ENCODE measurements at places on chromosomes 6 and 20.

DNA sequence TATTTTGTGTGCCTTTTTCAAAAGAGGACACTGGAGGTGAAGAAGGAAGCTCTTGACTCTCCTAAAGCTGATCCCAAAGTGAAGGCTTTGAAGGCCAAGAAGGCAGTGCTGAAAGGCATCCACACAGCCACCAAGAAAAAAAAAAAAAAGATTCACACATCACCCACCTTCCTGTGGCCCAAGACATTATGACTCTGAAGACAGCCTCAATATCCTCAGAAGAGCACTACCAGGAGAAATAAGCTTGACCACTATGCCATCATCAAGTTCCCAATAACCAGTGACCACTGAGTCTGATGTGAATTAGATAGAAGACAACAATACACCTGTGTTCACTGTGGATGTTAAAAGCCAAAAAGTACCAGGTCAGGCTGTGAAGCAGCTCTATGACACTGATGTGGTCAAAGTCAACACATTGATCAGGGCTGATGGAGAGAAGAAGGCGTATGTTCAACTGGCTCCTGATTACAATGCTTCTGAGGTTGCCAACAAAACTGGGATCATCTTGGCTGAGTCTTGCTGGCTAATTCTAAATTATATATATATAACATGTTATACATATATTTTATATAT, 59.4 kb downstream of the PLCG1 start:
- no peak for DNase-seq

- DNase-seq = no peak
These were observed 32.2 kb downstream of the CARMIL1 start for GRCh38 chr6:25311331-25311840.

GRCh38 chr6:154276810-154277628, 79.6 kb downstream of the IPCEF1 start:
- no peak for DNase-seq

GRCh38 chr6:1589208-1589607, 20.5 kb upstream of the FOXC1 start:
- no peak for DNase-seq

DNA sequence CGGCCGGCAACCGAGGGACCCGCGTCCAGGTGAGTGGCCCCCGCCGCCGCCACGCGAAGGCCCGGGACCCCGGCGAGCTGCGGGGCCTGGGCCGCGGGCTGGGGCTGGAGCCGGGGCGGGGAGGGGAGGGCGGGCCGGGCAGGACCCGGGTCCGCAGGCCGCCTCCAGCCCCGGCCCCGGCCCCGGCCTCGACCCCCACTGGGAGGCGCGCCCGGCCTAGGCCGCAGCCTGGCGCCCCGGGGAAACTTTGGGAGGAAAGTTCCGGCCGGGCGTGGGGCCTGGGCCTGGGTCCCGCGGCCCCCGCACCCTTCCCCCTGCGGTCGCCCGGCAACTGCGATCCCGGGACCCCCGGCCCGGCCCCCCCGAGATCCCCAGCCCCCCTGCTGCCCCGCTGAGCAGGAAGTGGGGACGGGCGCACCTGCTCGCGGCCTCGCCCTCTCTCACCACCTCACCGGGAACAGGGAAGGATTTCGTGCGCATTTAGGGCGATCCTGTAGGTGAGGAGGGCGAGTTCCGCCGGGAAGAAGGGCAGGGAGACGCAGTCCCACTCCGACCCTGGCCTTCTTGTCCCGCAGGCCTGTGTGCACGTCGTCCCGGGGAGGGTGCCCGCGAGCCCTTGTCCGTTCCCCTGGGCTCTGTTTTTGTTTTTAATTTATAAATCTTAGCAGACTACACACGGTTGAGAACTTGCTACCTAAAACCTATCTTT, 402 bp downstream of the OSBPL2 start:
- DNase-seq = no peak

- no peak for DNase-seq
These were observed 43.7 kb downstream of the CBLN4 start for GRCh38 chr20:55961376-55962330.

GRCh38 chr20:25313593-25313992, 65.7 kb downstream of the PYGB start:
- no peak for DNase-seq

- DNase-seq = no peak
These were observed 4.8 kb upstream of the DDX43 start for GRCh38 chr6:73389854-73390253.

DNA sequence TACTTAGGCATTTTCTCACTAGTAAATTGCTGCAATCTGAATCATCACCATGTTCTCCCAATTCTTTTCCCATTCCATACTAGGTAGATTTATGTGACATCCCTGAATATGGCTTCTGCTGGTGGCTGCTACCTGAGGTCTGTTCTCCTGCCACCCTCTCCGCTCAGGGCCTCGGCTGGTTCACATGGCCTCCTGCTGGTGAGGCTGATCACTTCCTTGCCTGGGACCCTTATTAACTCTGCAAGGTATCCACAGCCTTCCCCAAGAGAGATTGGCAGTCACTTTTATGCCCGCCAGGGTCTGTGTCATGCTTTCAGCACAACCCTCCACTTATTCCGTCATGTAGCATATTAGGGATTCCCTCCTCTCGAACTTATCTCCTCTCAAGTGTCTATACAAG, 424.5 kb upstream of the FLRT3 start:
- DNase-seq = no peak

- no peak for DNase-seq
These were observed 30.5 kb downstream of the RPRD1B start for GRCh38 chr20:38063911-38064530.

- no peak for DNase-seq
These were observed 23.4 kb downstream of the GCM1 start for GRCh38 chr6:53125276-53125675.

DNA sequence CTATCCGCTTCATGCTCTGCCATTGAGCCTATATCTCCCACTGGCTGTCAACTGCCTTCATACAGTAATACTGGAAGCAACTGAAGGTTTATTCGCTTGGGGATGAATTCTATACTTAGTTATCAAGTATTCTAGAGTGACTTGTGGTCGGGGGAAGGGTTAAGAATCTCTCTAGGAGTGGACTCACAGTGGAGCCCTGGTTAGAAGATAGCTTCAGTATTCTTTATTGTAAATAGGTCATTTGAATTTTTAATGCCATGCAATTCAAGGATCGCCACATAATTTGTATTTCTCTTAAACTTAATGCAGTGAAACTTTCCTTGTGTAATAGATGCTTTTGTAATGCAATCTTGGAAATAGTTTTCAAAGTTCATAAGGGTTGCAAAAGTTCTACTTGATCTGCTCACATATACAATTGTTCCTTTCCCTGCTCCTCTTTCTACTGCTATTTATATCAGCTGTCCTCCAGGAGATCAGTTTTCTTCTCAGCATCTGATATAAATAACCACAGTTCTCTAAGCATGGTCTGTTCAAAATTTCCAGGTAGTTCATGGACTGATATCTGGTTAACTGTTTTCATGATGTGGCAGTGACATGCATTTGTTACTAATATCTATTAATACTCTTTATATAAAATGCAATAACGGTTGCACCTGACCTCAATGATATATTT, 120.3 kb downstream of the KCNQ5 start:
- DNase-seq = no peak

GRCh38 chr6:2257363-2257762, 12.0 kb upstream of the GMDS start:
- no peak for DNase-seq

- DNase-seq = no peak
These were observed 124.1 kb upstream of the RPS6KA2 start for GRCh38 chr6:166751051-166751595.

DNA sequence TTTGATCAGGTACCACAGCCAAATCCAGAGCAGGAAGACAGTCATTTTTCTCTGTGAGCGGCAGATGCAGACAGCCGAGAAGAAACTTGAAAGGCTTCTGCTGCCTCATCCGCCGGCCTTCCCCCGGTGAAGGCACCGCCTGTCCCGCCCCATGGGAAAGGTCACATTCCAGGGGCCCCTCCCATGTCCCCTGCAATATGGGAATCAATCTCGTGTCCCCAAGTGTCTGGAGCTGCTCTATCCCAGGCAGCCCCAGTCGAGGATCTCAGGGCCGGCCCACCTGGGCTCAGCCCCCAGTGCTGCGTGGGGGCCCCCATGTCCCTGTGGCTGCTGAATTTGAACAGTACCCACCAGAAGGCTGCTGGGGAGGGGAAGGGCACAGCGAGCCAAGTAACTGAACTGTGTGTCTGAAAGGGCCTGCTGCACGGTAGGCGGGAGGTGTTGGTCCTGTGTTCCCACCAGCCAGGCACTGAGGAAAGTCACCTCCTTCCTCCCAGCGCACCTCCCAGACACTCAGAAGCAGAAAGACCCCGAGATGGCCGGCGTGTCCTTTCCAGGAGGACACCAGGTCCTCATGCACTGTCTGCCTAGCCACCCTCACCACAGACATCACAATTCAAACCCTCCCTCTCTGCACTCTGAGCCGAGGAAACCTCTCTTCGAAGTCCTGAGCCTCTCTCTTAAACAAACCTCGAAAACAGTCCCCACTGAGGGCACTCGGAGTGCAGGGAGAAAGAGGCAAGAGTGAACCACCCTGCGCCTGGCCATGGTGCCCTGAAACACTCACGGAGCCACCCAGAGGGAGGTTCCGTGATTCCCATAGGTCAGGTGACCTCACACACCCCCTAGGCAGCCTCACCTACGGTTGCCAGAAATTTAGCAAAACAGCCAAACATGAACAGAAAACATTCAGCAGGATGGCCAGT, 99.3 kb downstream of the PSMB1 start:
- DNase-seq = no peak

- no peak for DNase-seq
These were observed 139.8 kb upstream of the BACH2 start for GRCh38 chr6:90436403-90436802.

- no peak for DNase-seq
These were observed 120.8 kb downstream of the MAP7 start for GRCh38 chr6:136429264-136430065.

GRCh38 chr6:106849120-106849519, 125.4 kb downstream of the CD24 start:
- DNase-seq = no peak

DNA sequence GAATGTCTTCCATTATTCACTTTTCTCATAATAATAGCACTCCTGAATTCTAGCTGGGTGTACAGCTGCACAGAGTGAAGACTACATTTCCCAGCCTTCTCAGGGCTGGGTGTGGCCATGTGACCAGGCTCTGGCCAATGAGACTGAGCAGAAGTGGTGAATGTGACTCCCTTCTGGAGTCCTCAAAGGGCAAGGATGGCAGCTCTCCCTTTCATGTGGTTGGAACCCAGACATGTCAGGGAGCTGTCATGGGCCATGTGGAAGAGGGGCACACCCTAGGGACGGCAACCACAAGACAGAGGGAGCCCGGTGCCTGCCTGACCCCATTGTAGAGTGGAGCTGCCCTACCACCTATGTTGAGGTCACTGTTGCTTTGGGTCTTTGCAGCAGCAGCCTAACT, 312.8 kb upstream of the SULF2 start:
- no peak for DNase-seq

DNA sequence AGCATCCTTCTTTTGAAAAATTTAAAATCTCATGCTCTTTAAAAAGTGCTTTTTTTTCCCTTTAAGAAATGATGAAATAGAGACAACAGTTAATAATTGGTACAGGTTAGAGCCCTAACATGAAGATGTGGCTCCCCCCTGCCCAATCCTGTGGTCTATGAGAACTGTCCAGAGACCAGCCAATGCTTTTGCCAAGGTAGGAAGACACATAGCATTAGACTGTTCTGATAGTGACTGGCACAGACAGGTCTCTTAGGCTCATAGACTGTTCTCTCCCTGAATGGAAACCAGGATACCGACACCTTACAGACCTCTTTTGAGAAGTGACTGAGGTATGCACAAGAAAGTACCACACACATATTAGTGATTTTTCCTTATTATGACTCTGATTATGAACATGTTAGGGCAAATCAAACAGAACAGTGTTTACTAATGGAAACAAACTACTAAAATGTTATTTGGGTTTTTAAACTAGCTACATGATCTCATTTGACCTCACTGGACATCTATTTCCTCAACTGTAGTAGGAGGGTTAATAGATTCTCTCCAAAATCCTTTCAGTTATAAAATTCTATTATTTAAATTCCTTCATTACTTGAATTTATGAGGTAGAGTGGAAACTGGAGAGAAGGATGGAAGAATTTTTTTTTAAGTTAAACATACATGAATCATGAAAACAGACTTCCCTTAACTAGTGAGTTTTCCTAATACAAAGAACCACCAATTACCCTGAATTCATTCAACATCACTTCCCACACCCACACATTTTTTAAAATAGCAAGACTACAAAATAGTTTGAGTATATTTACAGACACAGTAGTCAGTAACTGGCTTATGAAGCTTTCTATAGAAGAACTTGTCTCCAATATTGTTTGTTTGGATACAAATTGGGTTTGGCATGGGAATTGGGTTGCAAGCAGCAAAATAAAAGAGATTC, 120.4 kb downstream of the OGFRL1 start:
- no peak for DNase-seq

GRCh38 chr20:23267909-23268308, 82.7 kb upstream of the NXT1 start:
- no peak for DNase-seq

GRCh38 chr6:28000351-28001045, 43.5 kb downstream of the OR2B6 start:
- DNase-seq = no peak

DNA sequence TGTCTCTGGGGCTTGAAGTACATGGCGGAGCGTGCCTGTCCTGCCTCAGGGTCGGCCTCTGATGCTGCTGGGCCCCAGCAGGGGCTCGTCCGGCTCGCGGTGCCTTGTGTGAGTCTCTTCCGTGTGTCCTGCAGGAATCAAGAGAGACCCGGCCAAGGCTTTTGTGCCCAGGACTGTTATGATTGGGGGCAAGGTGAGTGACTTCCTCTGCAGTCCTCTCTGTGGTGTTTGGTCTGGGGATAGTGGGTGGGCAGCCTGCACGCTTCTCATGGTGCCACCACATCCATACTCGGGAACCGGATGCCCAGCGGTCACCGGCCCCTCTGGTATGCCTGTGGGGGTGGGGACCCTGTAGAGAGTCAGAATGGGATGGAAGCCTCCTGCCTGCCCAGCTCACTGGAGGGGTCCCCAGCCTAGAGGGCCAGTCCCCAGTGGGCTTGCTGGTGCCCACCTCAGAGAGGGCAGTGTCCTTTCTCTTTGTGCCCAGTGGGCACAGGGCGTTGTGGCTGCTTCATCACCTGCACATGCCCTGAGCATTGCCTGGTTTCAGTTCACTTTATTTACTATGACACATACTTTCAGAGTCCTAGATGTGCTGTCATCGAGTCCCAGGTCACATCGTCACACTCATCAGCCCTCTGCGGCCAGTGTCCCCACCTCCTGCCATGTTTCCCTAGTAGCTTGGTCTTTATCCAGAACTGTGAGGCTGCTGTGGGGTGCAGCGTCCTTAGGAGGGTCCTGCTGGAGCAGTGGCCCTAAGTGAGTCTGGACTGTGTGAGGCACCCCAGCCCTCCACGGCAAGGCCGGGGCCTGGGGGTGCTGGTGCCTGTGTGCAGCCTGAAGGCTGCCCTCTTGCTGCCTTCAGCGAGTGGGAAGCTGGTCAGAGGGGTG, 40.7 kb downstream of the PYGB start:
- DNase-seq = no peak

DNA sequence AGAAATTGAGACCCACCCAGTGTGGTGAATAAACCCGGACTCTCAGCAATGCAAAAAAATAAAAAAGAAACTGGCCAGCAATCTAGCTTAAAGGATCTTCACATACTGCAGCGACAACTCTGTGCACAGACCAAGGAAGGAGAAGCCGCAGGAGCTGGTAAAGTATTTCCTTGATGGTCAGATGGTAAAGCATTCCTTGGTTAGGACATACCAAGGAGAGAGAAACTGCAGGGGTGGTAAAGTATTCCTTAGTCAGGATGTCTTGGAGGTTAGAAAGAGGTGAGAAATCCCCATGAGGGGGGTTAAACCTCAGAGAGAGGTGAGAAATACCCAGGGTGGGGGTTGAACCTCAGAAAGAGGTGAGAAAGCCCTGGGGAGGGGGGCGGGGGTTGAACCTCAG, 86.8 kb downstream of the PLG start:
- no peak for DNase-seq

Data from stimulated activated CD8-positive, alpha-beta memory T cell treated with anti-CD3 and anti-CD28 coated beads, Interleukin-4, amount 100 ng/mL, for 1 hour (primary cell).